Lung (tissue), 17 donors: ENCODE measurements at places on chromosomes 5 and 9. TPM values are rescaled to one million over a fixed set of nuclear protein-coding genes. Genes with fewer than 3 reads are reported as not detected.

DNA sequence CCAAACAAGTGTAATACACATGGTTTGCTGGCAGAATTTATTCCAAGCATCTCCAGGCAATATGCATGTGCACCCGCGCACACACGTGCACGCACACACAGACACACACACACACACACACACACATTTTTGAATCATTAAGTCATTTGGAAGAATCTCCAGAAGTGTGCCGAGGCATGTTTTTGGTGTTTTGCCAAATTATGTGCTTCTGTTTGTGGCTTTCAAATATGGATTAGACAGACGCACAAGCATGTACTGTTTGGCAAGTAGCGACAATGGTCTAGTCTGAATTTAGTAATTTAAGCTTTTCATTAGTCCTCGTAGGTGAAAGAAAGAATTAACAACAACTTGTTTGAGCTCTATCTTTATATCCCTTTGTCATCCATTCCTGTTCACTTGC lies 36.7 kb downstream of the NFIB start:
- DNase-seq: peak; percentile 55

DNA sequence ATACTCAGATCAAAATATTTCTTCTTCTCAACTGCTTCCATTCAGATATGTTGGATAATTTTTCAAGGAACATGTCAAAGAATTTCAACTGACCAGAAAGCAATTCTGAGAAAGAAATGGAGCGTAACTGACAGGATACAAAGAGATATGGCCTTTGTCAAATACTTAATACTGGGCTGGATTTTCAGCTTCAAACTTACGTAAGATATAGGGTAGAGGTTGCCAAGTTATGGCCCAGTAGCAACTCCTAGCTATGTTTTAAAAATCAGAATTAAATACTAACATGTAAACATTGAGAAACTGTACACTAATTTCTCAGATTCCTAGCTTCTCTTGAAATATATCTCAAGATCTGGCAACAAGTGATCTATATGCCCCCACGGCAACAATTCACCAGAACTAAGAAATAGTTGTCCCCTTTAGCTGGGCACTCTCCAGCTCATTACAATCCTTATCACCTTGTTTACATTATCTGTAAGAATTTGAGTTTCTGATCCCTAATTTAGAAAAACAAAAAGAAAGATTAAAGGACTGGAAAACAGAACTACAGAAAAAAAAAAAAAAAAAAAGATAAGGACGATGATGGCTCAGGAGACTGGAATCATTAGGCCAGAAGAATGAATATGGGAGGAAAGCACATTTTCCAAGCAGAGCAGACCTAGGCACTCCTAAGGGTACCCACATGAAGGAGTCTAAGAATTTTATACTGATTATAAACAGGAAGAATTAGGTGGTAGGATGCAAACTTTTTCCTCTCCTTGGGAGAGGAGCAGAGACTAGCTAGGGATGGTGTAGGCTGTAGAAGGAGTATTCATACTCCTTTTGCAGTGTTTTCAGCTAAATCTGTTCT lies 23.0 kb downstream of the INIP start:
- DNase-seq: no peak

DNA sequence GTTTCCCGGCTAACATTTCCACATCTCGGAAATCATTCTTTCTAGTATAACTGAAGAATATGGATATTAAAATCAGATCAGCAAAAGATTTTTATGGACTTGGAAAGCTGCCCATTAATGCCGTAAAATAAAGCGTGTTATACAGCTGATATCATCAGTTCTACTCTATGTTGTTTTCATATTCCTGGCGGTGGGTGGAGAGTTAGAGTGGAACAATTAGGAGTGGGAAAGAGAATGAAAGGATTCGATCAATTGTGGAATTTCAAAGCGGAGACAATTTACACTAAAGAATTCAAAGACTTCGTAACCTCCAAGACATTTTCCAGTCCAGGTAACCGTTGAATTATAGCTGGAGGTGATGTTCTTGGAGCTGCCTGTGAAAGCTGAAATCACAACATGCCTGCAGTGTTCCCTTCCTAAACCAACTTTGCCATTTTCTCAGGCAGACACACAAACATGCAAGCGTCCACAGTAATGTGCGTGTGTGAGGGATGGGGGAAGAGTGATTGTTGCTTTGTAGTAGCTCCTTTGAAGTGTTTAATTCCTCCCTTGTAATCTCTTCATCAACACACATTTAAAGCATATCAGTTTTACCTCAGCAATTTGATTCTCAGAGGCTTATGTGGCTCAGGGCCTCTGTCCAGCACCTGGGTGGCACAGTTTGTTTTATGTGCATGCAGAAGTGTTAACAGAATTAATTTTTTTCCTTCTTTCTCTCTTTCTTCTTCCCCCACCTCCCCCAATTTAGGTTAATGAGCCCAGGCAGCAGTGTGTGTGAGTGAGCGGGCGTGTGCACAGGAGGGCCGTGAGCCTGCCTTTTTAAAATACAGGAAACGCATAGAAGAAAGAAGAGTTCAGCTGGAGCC lies 544.1 kb downstream of the RAB3C start:
- peak; percentile 38 for DNase-seq

The KLF4 gene
- 23.3 TPM for polyA plus RNA-seq

The SOWAHA gene
- 0.06 TPM for polyA plus RNA-seq
